ENCODE measurements at places on chromosomes 7 and 10. TPM values are rescaled to one million over a fixed set of nuclear protein-coding genes. Genes with fewer than 3 reads are reported as not detected.

- no peak for DNase-seq
Observed at GRCh38 chr10:96570983-96571964, 15.5 kb downstream of the TM9SF3 start.

DNA sequence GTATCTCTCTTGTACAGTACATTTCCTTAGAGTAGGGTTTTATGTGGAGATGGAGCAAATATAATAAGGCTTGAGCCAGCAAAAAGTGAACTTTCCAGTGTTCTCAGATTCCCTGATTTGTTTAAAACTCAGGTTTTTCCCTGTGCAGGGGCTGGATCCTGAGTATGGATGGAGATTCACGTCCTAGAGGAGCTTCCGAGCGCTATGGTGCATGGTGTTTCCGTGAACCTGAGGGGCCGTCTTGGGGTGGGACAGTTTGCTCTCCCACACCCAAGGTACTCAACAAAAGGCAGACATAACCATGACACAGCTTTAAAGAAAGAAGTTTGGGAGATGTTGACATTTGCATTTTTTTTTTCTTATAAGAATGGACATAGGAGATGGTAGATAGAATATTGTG, 122.5 kb downstream of the SEC23IP start:
- no peak for DNase-seq

- DNase-seq, result no peak
Observed at GRCh38 chr7:139566075-139566474, 42.6 kb downstream of the CLEC2L start.

The PRKAR2B gene
- 24.2 TPM for total RNA-seq

DNA sequence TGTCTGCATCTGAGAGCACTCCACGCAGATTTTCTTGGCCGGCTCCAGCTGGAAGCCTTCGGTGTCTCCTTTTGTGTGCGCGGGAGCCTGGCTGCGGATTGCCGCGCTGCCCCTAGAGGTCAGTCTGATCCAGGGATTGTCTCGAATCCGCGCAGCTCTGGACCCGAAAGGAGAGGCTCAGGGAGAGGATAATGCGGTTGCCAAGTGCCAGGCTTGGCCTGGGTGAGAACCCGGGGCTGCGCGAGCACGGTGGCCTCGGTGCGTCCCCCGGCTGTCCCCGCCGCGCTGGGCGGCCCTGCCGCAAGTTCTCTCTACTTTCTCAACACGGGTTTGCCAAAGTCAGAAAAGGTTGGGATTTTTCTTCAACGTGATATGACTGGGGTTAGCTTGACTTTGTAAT, 140.9 kb downstream of the ADCYAP1R1 start:
- peak; percentile 72 for DNase-seq

The C10orf143 gene
- total RNA-seq, result 1.3 TPM
